Stimulated activated CD4-positive, alpha-beta T cell treated with anti-CD3 and anti-CD28 coated beads, Interleukin-2, amount 100 ng/mL, for 24 hours (primary cell): ENCODE measurements at places on chromosomes 12 and 14.

GRCh38 chr14:28242895-28243294 lies 523.7 kb upstream of the FOXG1 start:
- DNase-seq: no peak

GRCh38 chr12:115008929-115009328 lies 325.0 kb upstream of the TBX3 start:
- no peak for DNase-seq

DNA sequence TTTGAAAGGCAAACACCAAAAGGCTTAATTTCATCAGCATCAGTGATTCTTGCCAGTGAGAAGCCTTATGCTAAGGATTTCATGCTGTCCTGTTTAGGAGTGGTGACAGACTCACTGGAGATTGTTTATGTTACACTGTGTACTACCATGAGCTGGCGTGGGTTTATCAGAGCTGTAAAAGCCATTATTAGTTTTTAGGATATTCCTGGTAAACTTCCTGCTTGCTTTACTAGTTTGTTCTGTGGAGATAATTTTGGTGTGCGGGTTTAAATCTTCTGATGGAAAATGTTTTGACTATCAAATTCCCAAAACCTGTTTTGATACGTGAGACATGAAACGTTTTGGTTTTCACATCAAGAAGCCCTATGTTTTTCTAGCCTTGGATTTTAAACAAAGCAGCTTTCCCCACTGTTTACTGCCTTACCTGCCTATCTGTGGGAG lies 15.2 kb downstream of the PPFIBP1 start:
- DNase-seq: no peak

GRCh38 chr12:98372340-98373024 lies 142.9 kb upstream of the TMPO start:
- no peak for DNase-seq

GRCh38 chr14:54503486-54503885 lies 6.2 kb upstream of the CGRRF1 start:
- DNase-seq: no peak

DNA sequence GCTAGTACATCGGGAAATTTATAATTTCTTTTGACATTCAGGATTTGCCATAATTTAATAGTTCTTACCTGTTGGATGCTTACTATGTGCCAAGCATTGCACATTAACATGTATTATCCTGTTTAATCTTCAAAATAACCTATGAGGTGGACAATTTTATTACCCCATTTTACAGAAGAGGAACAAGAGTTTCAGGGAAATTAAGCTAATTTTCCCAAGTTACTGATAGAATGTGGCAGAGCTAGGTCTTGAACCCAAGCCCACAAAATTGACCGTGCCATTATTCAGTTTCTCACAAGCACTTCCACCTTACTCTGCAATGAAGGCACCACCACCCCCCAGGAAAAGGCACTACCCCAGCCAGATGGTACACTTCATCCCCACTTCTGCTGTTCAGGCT lies 161.1 kb upstream of the PLEKHG7 start:
- no peak for DNase-seq

- no peak for DNase-seq
These were observed 20.1 kb upstream of the KRT80 start for GRCh38 chr12:52211716-52212585.

- no peak for DNase-seq
These were observed 4.5 kb upstream of the AQP2 start for GRCh38 chr12:49946086-49946485.

DNA sequence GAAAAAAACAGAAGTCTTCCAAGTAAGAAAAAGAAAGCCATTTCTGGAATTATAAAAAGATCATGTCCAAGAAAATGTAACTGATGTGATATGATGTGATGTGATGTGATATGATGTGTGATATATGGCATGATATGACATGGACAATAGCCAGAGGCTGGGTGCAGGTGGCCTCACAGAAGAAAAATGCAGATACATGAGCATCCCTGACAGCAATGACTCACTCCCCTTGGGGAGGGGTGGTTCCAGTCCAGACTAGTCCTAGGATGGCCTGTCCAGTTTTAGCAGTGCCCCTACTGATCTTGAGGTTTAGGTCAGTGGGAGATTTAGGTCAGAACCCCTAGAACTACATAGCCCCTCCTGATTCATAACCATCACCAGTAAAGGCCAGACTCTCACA lies 3.5 kb upstream of the RHOJ start:
- DNase-seq: no peak

- no peak for DNase-seq
These were observed 146.8 kb upstream of the LRIG3 start for GRCh38 chr12:59067083-59067482.

GRCh38 chr12:2114071-2114470 lies 61.3 kb downstream of the CACNA1C start:
- DNase-seq: no peak

DNA sequence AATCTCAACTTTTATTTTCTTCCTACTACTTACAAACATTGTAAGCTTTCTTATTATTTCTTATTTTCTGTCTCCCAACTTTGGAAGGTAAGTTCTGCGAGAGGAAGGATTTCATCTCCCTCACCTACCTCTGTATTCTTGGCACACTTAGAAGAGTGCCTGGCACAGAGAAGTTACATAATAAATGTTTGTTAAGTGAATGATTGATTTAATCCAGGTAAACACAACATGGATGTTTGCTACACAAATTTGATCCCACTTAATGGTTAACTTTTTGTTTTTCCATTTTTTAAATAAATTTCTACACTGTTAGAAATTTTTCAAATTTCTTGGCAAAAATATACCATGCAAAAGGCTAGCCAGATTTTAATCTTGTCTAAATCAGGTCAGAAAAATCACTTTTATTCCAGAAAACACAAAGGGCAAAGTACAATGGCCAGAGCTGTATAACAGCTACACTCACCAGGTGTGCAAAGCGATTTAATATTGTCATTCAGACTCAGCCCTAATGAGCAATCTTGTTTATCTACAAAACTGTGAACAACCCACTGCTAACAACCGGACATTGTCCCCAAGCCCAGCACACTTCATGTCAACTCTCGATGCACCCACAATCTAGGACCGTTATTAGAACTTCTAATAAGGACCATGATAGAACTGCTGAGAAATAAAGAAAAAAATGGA lies 222.1 kb upstream of the EEA1 start:
- DNase-seq: no peak

DNA sequence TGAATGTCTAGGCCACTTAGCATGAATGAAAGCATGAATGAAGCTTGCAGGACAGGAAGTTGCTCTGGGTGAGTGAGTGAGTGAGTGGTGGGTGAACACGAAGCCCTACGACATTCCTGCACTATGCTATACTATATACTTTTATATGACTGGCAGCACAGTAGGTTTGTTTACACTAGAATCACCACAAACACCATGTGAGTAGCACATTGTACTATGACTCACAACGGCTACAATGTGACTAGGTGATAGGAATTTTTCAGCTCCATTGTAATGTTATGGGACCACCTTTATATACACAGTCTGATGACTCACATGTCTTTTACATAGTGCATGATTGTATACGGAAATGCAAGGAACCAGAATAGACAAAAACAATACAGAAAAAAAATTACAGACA lies 1480.2 kb downstream of the AACS start:
- no peak for DNase-seq

GRCh38 chr12:388012-388411 lies 1.1 kb downstream of the KDM5A start:
- DNase-seq: no peak

- DNase-seq: no peak
These were observed 12.0 kb upstream of the PRIMA1 start for GRCh38 chr14:93799989-93800921.

DNA sequence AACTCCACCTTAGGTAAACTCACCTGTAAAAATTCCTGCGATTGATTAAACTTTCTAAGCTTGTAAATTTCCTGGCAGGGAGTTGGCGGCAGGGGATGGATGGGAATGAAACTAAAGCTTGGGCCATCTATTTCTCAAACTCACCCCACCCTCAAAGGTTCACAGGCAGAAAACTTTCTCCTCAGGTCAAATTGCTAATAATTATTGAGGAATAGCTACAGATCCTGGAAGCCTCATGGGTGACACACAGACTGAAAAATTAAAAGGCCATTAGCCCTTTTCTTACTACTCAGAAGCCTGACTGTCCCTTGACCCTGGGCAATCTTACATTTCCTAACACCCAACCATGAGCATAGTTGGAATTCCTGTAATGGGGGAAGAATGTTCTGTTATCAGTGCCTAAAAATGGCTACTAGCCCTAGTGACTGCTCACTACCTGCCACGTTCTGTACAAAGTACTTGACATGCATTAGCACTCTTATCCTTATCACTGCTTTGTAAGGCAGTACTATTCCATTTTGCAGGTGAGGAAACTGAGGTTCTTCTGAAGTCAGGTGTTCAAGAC lies 12.4 kb upstream of the SYNDIG1L start:
- DNase-seq: no peak

GRCh38 chr12:54585243-54585642 lies 3.2 kb downstream of the PPP1R1A start:
- DNase-seq: no peak

- DNase-seq: no peak
These were observed 1.6 kb upstream of the CD9 start for GRCh38 chr12:6198556-6198955.

GRCh38 chr12:105443802-105444652 lies 113.5 kb downstream of the C12orf75 start:
- DNase-seq: no peak

DNA sequence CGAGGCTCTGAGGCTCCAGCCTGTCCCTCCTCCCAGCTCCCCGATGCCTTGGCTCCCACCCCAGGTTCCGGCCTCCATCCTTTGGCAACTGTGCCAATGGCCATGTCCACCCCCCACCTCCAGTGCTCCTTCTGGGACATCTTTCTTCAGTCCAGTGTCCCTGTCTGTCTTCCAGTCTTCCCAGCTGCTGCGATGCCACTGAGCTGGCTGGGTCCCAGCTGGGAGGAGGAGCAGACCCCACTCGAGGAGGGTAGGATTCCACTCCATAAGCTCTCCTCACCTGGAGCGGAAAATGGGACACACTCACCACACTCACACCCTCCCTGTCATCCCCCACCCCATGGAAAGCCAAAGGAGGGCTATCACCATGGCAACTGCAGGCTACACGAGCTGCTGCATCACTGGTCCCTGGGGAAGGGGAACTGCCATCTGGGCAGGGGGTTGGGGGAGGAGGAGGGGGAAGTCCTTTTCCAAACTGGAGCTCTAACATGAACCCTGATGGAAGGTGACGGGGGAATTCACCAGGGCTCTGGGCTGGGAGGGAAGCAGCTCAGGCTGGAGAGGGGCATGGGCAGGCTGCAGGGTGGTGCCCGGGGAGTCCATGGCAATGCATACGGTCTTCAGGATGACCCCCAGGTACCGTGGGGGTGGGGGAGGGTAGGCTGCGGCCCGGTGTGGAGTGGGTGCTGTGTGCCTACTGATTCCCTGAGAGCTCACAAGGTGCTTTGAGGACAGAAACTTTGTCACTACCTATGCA lies 94.3 kb downstream of the LRRC74A start:
- DNase-seq: no peak
